ENCODE measurements at places on chromosomes 7 and 10.

DNA sequence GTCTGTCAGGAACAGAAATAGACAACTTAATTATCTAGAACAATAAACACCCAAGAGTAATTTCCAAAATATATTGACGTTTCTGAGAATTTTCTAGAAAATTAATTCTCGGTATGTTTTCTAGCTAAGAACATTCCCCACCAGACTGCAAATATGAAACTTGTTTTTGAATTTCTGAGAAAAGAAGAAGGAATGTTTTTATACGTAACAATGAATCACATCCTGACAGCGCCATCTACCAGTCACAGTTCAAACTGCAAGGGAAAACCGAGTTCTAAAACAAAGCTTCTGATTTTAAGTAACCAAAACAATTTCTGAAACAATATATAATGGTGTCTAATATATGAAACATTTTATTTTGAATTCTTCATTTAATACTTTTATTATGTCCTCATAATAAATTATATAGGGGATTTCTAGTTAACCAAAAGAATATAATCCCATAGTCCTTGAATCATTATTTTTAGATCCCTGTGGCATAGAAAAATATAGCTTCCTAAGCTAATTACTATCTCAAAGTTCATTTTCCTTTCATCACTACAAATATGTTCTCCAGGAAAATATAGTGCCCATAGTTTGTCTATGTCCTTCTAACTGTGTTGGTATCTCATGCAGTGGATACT is 34.5 kb upstream of the MEOX2 start:
- no peak for DNase-seq

- no peak for DNase-seq
These were observed 169.0 kb downstream of the SRPK2 start for GRCh38 chr7:105219771-105220160.

- no peak for DNase-seq
These were observed 98.7 kb upstream of the ADO start for GRCh38 chr10:62705789-62706188.

GRCh38 chr7:138907850-138908249 is 73.3 kb downstream of the KIAA1549 start:
- no peak for DNase-seq

GRCh38 chr7:104240401-104240800 is 32.6 kb upstream of the ORC5 start:
- DNase-seq, result no peak

DNA sequence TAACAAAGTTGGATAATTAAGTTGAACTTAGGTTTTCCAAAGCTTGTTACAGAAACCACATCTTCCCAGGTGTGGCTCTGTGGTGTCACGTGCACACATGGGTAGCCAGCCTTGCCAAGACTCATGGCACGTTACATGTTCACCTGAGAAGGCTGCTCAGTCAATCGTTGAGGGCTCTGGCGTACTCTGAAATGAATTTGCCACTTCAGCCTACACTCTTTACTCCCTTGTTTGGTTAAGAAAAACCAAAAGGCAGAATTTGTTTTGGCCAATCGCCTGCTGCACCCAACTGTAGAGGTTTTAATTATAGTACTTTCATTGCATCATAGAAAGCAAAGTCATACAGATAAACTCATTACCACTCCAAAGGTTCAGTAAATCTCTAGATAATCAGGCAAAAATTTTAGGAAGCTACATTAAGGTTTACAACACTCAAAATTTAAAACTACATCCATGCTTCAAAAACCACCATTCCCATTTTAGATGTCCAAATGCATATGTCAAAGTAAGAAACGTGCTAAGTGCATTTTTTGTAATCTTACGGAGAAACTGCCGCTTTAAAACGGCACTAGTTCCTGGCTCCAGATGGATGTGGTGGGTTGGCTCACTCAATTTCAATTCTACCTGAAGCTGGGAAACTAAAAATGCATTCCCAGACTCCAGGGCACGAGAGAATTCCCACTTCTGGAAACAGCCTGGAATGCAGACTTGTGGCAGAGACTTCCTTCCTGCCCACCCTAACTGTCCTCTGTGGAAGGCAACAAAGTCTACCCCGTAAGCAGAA is 88.4 kb downstream of the DIP2C start:
- no peak for DNase-seq

DNA sequence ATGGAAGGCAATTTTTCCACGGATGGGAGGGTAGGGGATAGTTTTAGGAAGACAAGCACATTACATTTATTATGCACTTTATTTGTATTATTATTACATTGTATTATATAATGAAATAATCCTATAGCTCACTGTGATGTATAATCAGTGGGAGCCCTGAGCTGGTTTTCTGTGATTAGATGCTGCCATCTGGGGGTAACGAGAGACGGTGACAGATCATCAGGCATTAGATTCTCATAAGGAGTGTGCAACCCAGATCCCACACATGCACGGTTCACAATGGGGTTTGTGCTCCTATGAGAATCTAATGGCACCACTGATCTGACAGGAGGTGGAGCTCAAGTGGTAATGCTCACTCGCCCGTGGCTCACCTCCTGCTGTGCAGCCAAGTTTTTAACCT is 103.9 kb upstream of the STK17A start:
- DNase-seq, result no peak

DNA sequence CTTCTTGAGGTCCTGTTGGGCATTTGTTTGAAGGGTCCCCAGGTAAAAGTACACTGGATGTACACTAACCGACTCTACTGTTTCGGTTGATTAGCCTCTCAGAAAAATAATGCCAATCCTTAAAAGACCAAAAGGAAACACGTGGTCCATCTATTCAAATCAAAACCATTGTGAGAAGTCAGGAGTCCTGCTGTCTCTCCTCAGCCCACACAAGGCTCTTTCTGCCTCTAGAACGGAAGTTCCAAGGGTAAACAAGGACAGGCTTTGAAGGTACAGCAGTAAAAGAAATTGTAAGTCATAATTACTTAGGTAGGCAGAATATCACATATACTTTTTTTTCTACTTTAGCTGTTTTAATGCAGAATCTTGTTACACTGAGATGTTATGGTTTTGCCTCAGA is 71.7 kb upstream of the TPK1 start:
- no peak for DNase-seq

GRCh38 chr10:4663162-4663992 is 162.6 kb upstream of the AKR1E2 start:
- no peak for DNase-seq

DNA sequence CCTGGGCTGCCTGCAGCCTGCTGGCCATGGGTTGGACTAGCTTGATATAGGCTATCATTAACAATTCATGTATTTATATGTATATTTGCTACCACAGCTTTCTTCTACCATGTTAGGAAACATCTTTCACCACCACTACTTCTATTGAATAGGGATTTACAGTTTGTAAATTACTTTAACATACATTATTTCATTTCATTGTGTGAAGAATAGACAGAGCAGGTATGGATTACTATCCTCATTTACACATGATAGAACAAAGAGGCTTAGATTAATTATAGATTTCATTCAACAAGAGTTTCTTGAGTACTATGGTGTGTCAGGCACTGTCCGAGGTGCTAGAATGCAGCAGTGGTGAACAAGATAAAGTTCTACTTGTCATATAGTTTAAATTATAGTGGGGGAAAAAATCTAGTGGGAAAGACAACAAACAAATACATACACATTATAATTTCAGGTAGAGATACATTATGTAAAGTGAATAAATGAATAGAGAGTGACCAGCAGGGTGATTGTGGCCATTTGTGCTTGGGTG is 20.6 kb downstream of the VTI1A start:
- no peak for DNase-seq

- DNase-seq, result no peak
These were observed 124.3 kb upstream of the MACROH2A2 start for GRCh38 chr10:69928339-69928738.

GRCh38 chr7:1809601-1810258 is 139.7 kb downstream of the ELFN1 start:
- DNase-seq, result no peak
